ENCODE measurements at places on chromosomes 7 and 10.

GRCh38 chr10:79420974-79421688, 24.3 kb downstream of the ZCCHC24 start:
- DNase-seq, result no peak

DNA sequence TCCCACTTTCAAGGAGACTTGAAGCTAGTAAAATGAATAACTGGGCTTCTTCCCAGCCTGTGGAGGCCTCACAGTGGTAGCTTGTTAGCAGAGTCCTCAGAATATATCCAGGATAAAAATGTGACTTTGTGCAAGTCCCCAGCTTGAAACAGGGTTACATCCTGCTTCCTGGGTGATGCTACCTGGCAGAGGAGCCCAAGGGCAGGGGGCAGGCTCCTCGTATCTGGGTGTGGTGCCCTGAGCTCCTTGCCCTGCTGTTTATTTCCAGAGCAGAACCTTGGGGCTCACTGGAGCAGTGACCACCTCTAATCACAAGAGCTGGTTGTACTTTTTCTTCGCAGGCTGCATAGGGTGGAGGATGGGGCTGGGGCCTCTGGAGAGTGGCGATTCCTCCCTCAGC, 94.8 kb downstream of the GRK5 start:
- DNase-seq, result no peak

- no peak for DNase-seq
These were observed 25.5 kb downstream of the RNLS start for GRCh38 chr10:88557658-88558057.

- DNase-seq, result no peak
These were observed 25.3 kb downstream of the DENND11 start for GRCh38 chr7:141676618-141677017.

DNA sequence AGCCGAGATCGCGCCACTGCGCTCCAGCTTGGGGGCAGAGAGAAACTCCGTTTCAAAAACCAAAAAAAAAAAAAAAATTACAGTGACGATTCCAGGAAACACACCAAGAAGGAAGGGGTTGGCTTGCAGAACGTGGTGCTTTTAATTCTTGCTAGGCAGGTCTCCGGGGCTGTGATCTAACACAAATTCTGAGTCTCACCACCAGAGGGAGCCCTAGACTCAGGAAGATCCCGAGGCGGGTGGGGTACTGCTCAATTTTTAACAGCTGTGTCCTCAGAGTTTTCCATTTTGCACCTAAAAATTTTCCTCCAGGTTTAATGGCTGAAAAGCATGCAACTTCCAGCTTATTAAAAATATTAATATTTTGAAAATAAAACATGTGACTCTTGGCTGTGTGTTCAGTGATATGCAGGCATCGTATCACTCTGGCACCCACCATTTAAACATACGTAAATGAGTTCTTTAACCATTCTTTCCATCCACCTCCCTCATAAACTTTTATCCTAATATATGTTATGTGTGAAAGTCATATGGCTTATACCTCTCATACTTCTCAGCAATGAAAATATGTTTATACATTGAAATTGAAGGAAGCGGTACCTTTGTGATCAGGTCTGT, 26.5 kb upstream of the NUB1 start:
- DNase-seq, result peak; percentile 27

GRCh38 chr10:32982911-32983909, 25.2 kb upstream of the ITGB1 start:
- DNase-seq, result no peak

GRCh38 chr10:31142026-31142425, 110.4 kb upstream of the ZNF438 start:
- DNase-seq, result no peak

- DNase-seq, result no peak
These were observed 37.4 kb downstream of the RGS10 start for GRCh38 chr10:119505131-119505551.

DNA sequence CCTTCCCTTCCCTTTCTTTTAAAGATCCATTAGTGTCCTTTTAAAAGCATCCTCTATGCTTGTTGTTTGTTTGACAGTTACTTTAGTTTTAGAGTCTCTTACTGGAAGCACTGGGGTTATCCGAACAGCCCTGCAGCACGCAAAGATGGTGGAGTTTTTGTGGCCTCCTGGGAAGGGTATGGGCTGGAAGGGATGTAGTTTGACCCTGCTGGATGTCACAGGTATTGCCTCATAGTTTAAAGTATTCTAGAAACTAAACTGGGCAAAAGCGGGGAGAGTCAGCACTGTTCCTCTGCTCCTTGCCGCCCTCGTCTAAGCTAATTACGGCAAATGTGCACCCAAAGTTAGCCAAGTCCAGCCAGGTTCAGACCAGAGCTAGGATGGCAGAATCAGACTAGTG, 35.8 kb upstream of the GNAI1 start:
- no peak for DNase-seq

DNA sequence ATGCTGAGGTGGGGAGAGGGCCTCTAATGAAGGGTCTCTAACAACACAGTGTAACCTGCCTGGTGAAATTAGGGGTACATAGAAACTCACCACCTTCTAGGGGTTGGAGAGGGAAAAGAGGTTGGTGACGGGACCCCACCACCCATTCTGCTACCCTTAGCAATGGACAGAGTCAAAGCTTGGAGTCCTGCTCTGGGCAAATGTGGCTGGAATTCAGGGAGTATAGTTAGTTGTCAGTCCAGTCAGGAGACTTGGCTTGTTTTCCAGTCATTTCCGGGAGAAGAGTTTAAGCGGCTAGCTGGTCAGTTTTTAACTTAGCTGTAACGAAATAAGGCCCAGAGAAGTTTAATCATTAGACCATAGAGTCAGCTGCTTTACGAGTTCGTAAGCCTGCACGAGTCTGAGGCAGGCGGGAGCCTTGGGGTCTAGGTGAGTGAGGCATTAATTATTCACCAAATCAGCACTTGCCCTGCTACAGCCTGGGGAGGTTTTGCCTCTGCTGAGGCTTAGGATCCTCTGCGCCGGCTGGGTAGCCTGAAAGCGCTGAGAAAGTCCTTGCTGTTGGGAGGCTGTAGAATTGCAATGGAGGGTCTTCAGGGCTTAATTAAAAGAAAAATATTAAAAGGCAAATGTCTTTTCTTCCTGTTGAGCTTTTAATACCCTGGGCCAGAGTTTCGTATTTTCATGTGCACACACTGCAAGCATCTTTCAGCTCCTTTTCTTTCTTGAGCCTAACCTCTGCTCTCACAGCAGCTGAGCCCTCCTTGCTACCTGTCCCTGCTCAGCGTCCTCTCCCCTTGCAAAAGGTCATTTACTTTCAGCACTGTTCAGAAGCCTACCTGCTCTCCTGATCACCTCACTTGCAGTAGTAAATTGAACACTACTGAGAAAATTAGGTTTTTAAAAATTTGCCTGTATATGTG, 1.5 kb upstream of the LAMB1 start:
- DNase-seq, result no peak

GRCh38 chr7:45237788-45238461, 80.3 kb downstream of the RAMP3 start:
- no peak for DNase-seq

GRCh38 chr10:98344589-98345038, 70.4 kb downstream of the PYROXD2 start:
- no peak for DNase-seq

DNA sequence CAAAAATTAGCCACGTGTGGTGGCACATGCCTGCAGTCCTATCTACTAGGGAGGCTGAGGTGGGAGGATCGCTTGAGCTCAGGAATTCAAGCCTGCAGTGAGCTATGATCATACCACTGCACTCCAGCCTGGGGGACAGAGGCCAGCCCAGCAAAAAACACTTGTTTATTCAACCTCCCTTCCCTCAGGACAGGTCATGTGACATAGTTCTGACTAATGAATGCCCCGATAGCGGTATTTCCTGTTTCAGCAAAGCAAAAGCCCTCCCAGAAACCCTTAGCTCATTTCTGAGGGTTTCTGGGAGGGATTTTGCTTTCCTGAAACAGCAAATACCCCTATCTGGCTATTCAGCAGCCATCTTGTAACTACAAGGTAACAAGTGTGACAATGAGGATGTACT, 157.1 kb downstream of the GATA3 start:
- DNase-seq, result no peak

GRCh38 chr10:49649294-49649693, 30.2 kb upstream of the C10orf53 start:
- DNase-seq, result no peak

- no peak for DNase-seq
These were observed 90.3 kb downstream of the CPED1 start for GRCh38 chr7:121078701-121079227.

GRCh38 chr7:31192986-31193385, 140.9 kb downstream of the ADCYAP1R1 start:
- peak; percentile 86 for DNase-seq

- no peak for DNase-seq
These were observed 66.7 kb downstream of the ARL4A start for GRCh38 chr7:12754179-12754578.

GRCh38 chr7:41005374-41005901, 697.5 kb downstream of the INHBA start:
- DNase-seq, result no peak

DNA sequence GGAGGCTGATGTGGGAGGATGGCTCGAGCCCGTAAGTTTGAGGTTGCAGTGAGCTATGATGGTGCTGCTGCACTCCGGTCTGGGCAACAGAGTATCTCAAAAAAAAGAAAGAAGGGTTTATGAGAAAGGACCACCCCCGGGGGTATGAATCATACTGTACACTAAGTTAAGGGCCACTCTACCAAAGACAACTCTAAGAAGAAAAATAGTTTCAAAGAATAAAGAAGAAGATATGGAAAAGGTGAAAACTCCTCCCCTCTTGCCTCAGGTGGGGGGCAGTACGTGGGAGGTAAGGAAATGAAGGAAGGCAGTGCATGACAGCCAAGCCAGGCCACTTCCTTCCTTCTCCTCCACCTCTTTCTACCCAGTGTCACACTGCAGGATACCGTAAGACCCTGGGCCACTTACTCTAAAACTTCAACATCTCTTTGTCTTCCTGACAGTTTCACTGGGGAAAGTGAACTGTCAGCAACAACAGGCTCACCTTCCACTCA, 61.3 kb downstream of the PIP4K2A start:
- no peak for DNase-seq

DNA sequence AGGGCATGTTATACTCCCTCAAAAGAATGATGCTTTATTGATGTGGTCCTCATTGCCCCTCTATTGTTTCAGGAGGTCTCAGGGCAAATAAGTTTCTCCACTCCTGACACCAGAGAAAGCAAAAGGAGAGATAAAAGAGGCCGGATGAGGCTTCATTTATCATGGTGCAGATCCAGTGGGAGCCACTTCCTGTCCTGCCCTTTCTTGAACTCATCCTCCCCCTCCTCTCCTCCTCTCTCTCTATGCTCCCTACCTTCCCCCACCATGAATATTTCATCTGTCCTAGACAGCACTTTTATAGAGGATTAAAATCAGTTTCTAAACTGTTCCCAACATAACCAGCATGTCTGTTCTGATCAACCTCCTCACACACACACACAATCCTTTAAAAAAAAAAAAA, 172.2 kb upstream of the KMT2E start:
- no peak for DNase-seq

DNA sequence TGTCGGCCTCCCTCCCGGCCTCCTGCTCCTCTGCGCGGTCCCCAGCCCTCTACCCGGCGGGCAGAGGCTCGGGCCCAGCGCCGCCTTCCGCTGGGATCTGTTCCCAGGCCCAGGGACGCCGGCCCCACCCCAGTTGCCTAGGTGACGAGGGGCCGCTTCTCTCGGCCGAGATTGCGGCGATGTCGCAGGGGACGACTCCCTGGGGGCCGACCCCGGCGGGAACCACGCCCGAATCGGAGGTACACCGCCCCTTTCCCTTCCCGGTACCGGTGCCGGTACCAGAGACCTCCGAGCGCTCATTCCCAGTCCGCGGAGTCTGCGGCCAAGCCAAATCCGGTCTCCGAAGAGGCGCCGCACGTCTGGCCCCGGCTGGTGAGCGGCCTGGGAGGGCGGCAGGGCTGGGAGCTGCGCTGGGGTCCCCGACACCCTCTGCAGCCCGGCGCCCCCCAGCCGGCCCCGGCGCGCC, at the start of gene CABCOCO1:
CABCOCO1 (plus strand) TSS at position 136 of the 466 bp plus-strand sequence; CDS start at position 180, 44 bp downstream.
- no peak for DNase-seq

- no peak for DNase-seq
These were observed 247 bp downstream of the PARD3 start for GRCh38 chr10:34814913-34815184.

DNA sequence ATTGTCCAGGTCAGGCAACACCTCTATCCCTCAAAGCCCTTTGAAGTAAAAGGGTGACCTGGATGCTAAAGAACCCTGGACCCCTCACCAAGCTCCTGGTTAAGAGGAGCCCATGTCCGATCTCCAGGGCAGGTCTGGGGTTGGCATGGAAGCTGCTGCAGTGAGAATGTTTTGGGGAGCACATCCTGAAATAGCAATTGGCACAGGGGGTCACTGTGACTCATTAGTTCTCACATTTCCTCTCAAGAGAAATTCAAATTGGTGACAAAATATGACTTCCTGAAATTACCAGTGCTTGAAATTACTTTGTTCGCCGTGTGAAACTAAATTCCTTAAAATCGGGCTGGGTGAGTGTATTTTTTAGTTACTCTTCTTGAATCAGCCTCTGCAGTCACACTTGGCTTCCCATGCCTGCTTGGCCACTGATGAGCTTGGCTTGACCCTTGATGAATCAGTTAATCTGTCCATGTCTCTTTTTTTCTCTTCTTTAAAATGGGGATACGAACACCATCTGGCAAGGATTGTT, 18.8 kb upstream of the ARHGAP22 start:
- DNase-seq, result no peak

- DNase-seq, result no peak
These were observed 88.0 kb upstream of the PRSS58 start for GRCh38 chr7:142345811-142346210.

- DNase-seq, result no peak
These were observed 1.1 kb downstream of the WDFY4 start for GRCh38 chr10:48685731-48686130.

- DNase-seq, result no peak
These were observed 478 bp upstream of the ZNF22 start for GRCh38 chr10:45000138-45000751.

All from NCI-H1105 (cell line).